ENCODE measurements at places on chromosomes 1 and 21.

GRCh38 chr21:45979651-45980050 lies 1.9 kb upstream of the COL6A1 start:
- DNase-seq = no peak

DNA sequence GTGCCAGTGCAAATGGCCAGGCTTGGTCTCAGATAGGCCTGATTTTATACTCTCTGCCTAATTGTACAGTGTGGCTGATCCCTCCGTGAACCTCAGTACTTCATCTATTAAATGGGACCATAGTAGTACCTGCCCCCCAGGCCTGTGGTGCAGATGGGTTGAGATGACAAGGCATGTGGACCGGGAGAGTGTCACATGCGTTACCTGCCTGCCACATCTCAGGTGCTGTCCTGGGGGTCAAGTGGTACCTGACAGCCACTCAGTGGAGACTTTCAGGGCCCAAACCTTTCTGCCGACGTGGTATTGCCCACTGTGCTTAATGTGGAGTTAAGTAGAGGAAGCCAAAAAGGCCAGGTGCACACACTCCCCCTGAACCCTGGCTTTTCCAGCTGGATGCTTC lies 197.3 kb downstream of the FOXD2 start:
- DNase-seq = no peak

- no peak for DNase-seq
These were observed 6.7 kb downstream of the DAP3 start for GRCh38 chr1:155695608-155696007.

DNA sequence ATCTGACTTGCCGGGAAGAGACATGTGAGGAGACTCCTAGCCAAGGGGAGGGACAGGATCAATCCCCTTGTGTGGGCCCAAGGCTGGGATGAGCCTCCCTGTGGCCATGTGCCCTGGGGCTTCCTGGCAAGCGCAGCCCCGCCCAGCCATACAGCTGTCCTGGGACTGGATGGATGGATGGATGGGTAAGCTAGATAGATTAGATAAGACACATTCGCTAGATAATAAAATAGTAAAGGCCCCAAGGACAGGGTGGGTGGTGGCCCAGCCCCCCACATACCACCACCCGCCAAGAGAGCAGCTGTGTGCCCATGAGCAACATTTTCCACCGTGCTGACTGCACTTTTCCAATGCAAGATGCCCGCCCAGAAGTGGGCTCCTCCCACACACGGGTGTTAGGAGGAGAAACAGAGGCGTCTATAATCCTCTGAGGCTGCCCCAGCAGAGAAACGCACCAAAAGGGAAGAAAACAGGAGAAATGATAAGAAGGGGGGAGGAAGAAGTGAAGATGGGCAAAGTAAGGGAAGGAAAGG lies 25.1 kb downstream of the ZBTB17 start:
- DNase-seq = peak; percentile 50

DNA sequence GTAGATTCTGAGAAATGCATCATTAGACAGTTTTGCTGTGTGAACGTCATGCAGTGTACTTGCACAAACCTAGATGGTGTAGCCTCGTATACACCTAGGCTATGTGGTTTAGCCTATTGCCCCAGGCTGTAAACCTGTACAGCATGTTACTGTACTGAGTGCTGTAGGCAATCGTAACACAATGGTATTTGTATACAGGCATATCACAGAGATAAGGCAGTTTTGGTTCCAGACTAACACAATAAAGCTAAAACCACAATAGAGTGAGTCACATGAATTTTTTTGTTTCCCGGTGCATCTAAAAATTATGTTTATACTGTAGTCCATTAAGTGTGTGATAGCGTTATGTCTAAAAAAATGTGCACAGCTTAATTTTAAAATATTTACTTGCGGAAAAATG lies 6.9 kb downstream of the IL10RB start:
- no peak for DNase-seq

DNA sequence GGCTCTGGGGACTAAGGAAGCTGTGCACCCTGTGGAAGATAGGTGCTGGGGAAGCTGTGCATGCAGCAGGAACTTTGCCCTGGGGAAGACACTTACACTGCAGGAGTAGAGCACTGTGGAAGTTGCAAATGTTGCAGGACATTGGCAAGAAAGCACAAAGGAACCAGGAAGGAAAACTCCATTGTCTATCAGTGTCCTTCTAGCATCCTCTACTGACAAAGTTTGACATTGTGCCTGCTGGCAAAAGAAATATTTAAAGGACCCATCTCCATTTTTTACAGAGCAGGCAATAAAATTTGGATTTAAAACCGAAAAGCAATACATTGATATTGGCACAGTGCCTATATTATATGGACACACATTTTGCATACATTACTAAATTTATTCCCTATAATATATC lies 394.1 kb downstream of the PBX1 start:
- no peak for DNase-seq

DNA sequence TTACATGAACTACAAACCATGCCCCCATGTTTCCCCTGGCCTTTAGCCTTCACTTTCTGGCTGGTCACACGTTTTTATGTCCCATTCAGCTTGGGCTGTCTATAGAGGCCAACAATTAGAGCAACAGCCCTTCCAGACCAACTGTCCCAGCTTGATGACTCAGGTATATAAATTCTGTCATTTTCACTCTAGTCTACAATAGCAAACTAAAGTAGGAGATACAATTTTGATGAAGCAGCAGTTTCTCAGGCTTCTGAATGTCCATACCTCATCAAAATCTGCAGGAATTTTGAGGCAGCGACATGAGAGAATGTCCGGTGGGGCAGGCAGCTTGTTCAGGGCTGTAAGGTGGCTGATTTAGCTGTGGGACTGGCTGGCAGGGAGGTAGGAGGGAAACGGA lies 45.6 kb upstream of the VAV3 start:
- DNase-seq = no peak

GRCh38 chr1:95119273-95119672 lies 2.1 kb downstream of the TLCD4 start:
- DNase-seq = no peak

GRCh38 chr1:10217748-10218441 lies 7.5 kb downstream of the KIF1B start:
- no peak for DNase-seq

DNA sequence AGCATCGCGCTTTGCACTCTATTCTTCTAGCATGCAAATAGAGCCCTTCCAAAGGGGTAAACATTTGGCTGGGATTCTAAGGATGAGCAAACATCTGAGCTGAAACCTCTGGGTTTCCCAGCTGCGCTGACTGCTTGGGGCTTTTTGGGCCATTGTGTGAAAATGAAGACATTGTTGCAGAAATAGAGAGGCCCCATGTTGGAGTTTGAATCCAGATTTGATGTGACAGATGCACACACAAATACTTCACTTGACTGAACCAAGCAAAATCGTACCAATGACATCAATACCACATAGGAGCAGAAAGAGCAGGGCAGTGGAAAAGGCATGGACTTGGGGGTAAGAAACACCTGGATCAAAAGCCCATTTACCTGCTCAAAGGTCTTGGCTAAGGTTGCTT lies 144.6 kb upstream of the HMGB4 start:
- DNase-seq = no peak

GRCh38 chr1:97412737-97413136 lies 508.1 kb downstream of the DPYD start:
- no peak for DNase-seq

DNA sequence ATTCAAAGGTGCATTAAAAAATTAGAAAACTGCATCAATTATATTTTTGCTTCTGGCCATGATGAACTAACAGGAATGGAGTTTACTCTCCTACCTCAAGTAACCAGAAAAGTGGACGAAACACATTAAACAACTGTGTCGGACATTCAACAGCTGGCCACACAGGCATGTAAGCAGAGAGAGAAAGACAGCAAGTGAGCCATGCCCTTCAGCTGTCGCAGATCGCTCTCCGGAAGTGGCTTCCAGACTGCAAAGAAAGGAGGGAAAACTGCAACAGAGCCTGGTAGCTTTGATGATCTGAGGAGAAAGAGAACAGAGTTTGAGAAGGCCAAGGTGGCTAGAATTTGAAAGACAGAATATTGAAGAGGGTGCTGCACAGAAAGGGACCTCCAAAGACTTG lies 557.2 kb downstream of the MATN1 start:
- DNase-seq = no peak

DNA sequence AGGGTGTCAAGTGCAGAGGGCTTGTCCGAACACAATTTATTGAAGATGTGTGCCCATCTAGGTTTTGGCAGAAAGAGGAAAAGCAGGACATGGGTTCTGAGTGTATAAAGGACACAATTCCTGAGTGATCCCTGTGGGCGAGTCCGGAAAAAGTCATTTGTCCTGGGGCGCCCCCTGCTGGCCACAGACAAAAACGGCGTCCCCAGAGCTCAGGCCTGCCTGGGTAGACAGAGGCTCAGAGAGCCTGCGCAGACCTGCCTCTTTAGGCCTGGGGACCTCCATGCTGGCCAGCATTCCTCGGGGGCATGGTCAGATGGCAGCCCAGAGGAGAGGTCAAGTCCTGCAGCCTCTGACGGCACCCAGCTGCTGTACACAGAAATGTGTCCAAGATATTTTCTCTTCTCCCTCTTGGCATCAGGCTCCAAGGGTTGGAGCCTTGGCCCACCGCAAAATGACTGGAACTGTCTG lies 65.5 kb upstream of the LRP8 start:
- DNase-seq = peak; percentile 32

DNA sequence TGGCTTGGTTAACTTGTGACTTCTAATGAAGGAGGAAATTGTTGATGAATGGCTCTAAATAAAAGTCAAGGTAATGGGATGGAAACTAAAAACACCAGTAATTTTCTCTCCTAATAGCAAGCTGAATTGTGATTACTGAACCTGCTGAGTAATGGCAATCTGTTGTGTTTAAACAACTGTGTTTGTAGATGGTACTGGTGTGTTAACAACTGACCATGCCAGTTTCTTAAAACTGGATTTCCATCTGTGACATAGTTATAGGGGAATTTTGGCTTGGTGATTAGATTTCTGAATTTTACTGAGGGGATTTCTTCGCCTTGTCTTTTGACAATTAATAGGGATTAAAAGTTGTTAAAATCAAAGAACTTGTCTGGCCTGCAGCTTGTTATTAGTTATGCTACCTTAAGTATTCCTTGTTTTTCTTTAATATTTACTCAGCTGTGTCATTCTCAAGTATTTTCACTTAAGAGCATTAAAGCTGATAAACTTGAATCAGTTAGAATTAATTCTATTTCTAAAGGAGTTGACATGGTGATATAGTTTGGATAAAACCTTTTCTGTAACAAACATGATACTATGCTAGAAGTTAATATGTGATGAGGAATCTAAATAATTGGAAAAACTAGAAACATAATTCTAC lies 7.9 kb upstream of the ERO1B start:
- no peak for DNase-seq

- DNase-seq = no peak
These were observed 172.0 kb downstream of the HMCN1 start for GRCh38 chr1:185906186-185906585.

GRCh38 chr1:184513421-184513820 lies 126.6 kb downstream of the C1orf21 start:
- no peak for DNase-seq

DNA sequence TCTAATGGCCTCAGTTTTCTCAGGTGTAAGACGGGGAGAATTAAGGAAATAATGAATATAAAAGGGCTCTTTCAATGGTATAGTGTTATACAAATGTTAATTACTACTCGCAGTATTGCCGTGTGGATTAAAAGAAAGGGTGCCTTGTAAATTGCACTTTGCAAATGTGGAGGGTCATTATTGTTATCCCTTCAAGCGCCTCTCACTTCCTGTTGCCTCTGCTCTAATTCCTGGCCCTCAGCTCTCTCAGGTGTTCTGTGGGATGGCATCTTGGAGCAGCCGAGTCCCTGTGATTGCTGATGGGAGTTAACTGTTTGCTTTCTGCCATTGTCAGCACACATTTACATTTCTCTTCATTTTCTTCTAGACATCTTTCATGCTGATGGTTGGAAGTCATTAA lies 7.1 kb upstream of the S100A11 start:
- DNase-seq = no peak

DNA sequence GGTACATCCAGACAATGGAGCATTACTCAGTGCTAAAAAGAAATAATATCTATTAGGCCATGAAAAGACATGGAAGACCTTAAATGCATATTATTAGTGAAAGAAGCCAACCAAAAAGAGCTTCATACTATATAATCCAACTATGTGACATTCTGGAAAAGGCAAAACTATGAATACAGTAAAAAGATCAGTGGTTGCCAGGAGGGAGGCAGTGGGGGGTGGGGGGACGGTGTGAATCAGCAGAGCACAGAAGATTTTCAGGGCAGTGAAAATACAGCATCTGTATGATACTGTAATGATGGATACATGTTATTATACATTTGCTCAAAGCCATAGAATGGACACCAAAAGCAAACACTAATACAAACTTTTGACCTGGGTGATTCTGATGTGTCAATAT lies 339.4 kb upstream of the SNX7 start:
- DNase-seq = no peak

DNA sequence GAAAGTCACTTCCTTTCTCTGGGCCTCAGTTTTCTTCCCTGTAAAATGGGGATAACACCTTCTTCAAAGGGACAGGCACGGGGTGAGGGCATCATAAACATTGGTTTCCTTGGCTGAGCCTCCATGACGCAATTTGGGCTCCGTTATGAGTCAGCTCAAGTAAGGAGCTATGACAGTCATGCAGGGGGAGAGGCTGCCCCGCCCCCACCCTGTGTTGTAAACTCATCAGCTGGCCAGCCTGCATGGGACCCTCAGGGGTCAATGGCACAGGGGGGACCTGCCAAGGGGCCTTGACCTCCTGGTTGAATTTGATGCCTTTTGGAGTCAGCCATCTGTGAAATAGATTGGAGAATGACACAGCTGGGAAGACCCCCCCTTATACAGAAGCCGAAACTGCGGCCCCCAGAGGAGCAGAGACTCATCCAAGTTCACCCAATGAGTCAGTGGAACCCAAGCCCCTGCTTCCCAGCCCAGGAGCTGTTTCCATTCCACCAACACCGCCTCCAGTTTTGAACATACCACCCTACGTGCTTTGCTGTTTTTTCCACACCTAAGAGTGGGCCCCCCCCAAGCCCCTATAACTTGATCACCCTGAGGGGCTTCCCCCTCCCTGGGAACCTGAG lies 36.8 kb upstream of the RUNX3 start:
- DNase-seq = no peak

GRCh38 chr1:231515748-231516147 lies 12.7 kb upstream of the TSNAX start:
- no peak for DNase-seq

- no peak for DNase-seq
These were observed 976 bp downstream of the SSBP3 start for GRCh38 chr1:54404939-54405897.

- DNase-seq = no peak
These were observed 4.6 kb downstream of the CTPS1 start for GRCh38 chr1:40984066-40984465.

Measured in stimulated activated CD4-positive, alpha-beta T cell treated with anti-CD3 and anti-CD28 coated beads, Interleukin-1b, Interleukin-23, amount 100 ng/mL, for 1 hour (primary cell).